HT1080 (cell line): ENCODE measurements at places on chromosomes 7 and 10.

- DNase-seq: no peak
Measured at GRCh38 chr7:966291-967069, 8.9 kb downstream of the COX19 start.

DNA sequence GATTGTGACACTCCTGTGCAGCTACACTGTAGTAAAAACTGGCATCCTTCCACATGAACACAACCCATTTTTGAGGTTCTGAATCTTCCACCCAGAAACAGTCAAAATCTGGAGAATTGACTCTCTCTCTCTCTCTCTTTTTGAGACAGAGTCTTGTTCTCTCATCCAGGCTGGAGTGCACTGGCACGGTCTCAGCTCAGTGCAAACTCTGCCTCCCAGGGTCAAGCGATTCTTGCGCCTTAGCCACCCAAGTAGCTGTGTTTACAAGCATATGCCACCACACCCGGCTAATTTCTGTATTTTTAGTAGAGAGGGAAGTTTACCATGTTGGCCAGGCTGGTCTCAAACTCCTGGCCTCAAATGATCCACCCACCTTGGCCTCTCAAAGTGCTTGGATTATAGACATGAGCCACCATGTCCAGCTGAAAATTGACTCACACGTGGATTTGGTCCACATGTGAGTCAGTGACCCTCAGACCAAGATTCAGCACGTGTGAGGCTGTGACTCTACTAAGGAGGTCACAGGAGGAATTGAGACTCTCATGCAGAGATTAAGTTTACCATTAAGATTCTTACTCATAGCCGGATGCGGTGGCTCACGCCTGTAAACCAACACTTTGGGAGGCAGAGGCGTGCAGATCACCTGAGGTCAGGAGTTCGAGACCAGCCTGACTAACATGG is 12.1 kb upstream of the ZNF107 start:
- DNase-seq: peak; percentile 31

- DNase-seq: peak; percentile 98
Measured at GRCh38 chr7:89232-90019, 102.9 kb upstream of the FAM20C start.

- DNase-seq: no peak
Measured at GRCh38 chr10:116300542-116300941, 23.7 kb upstream of the CCDC172 start.

DNA sequence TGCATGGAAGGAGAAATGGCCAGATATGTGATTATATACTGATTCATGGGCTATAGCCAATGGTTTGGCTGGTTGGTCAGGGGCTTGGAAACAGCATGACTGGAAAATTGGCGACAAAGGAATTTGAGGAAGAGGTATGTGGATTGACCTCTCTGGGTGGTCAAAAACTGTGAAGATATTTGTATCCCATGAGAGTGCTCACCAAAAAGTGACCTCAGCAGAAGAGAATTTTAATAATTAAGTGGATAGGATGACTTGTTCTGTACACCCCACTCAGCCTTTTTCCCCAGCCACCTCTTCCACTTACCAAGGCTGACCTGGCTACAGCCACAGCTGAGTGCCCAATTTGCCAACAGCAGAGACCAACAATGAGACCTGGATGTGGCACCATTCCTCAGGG is 146.7 kb downstream of the GPR37 start:
- DNase-seq: no peak

DNA sequence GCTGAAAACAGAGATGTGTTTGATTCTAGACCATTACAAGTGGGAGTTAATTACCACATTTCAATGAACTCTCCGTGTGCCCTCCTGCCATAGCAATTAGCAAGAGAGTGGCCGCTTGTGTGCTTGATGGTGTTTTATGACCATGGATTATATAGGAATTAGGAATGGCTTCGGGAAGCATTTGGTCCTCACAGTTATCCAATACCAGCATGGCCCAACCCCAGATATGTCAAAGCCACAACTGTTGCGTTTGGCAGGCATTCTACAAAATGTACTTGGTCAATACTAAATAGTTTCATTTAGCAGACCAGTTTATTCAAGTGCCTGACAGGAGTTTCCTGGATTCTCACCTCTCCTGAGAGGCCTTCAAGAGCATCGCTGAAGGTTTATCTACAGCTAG is 509.0 kb upstream of the GALNT17 start:
- DNase-seq: no peak

- no peak for DNase-seq
Measured at GRCh38 chr7:107631588-107632491, 28.8 kb upstream of the SLC26A4 start.

GRCh38 chr10:132938472-132939339 is 3.7 kb downstream of the CFAP46 start:
- peak; percentile 33 for DNase-seq

- no peak for DNase-seq
Measured at GRCh38 chr10:61354401-61354975, 98.7 kb downstream of the TMEM26 start.

DNA sequence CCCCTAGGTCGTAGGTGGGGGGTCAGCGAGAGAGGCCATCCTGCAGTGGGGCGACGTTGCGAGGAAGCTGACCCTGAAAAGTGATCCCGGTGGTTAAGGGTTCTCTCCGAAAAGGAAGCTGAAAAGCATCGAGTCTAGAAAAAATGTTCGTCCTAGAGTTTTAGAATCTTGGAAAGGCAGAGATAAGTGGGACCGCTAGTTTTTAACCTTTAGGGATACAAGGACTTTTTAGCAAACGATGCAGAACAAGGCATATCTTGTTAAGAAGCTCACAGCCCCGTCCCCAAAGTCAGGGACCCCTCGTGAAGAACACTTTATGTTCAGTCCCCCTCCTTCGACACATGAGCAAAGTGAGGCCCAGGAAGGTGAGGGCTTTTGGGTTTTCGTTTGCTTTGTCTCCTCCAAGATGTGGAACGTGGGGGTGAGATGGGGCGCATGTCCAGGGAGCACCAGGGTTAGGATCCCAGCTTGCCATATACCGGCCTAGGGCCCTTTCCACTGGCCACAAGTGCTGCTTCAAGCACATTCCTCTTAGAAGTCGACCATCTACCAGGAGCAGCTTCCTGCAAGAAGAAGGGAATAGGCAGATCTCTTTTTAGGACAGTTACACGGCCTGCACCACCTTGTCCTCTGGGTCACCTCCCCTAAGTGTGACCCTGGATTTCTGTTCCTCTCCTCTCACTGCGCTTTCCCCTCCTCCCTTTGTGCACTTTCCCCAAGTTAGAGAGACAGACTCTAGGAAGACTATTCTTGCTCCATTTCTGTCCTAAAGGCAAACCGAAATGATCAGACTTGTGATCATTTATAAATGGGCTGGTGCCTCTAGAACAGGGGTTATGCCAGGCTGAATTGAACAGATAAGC is 969 bp downstream of the SLC35G1 start:
- peak; percentile 6 for DNase-seq

GRCh38 chr7:7713730-7714129 is 4.7 kb downstream of the RPA3 start:
- DNase-seq: no peak

DNA sequence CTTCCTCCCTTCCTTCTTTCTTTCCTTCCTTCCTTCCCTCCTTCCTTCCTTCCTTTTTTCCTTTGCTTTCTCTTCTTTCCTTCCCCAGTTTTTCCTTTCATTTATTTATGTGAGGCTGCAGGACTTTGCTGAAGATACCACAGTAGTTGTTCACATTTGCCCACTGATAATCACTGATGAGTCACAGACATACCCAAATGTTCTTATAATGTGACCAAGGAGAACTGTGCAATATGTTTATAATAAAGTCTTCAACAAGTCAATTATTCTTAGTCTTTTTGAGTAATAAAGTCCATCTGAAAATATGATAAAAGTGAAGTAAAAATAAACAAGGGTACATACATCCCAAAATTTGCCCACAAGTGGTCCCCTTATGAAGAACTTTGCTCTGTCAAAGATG is 159.7 kb downstream of the GNAI1 start:
- no peak for DNase-seq

GRCh38 chr10:13421382-13421917 is 73.4 kb upstream of the SEPHS1 start:
- DNase-seq: no peak

- DNase-seq: peak; percentile 15
Measured at GRCh38 chr10:2117641-2118040, 380.3 kb upstream of the ADARB2 start.

DNA sequence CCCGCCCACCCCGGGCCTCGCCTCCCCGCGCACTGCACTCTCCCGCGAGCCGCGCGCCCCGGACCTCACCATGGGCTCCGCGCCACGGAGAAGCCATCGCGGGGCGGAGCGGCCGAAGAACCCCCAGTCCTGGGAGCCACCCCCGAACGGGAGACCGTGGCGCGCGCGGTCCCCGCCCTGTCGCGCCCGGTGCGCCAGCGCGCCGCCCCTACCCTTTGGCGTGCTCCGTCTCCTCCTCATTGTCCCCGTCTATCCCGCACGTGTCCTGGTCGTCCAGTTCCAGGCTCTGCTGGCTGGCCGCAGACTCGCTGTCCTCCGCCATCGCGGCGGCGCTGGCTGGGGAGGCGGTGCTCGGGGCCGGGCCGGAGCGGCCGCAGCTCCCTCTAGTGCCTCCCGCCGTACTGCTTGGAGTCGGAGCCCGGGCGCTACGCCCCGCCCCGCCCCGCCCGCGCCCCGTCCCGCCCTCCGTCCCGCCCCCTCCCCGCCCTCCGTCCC is at the start of gene NMT2:
NMT2 (minus strand) TSS at position 403 of the 495 bp plus-strand sequence; CDS start at position 322, 81 bp downstream.
- DNase-seq: peak; percentile 73

- no peak for DNase-seq
Measured at GRCh38 chr10:6020826-6021225, 41.3 kb downstream of the IL2RA start.

DNA sequence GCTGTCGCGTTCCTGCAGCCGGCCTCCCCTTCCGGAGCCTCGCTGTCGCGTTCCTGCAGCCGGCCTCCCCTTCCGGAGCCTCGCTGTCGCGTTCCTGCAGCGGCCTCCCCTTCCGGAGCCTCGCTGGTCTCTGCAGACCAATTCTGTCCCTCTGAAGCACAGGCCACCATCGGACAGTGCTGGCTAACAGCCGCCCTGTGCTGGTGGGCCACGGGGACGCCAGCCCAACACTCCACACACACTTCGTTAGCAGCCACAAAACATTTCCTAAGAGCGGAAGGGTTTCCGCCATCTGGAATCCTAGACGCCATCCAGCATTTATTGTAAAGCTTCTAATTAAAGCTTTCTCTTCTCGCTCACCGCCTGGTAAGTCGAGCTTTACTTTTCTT is 11.2 kb downstream of the GPER1 start:
- no peak for DNase-seq

GRCh38 chr7:82319674-82320118 is 123.9 kb downstream of the CACNA2D1 start:
- DNase-seq: no peak

- no peak for DNase-seq
Measured at GRCh38 chr7:149719912-149720335, 53.5 kb downstream of the ZNF467 start.

GRCh38 chr7:47307311-47307710 is 274.6 kb downstream of the TNS3 start:
- DNase-seq: no peak

DNA sequence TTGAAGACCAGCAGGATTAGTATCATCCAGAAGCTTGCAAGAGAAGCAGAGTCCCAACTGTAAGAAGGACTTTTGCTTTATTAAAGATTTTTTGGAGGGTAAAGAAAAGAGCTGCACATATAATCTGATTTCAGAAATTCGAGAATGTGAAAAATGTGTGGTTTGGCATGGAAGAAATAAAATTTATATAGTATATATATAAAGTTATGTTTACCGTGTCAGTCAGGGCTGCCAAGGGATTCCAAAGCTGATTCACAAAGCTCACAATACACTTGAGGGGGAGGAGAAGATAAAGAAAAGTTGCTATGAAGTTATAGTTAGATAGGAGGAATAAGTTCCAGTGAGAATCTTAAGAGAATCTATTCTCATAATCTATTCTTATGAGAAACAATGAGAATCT is 231.8 kb upstream of the CACNA2D1 start:
- no peak for DNase-seq

- no peak for DNase-seq
Measured at GRCh38 chr10:96758423-96758822, 38.1 kb upstream of the PIK3AP1 start.

- no peak for DNase-seq
Measured at GRCh38 chr10:86372119-86372783, 5.7 kb upstream of the GRID1 start.

GRCh38 chr7:51318886-51319579 is 2.4 kb upstream of the COBL start:
- no peak for DNase-seq

DNA sequence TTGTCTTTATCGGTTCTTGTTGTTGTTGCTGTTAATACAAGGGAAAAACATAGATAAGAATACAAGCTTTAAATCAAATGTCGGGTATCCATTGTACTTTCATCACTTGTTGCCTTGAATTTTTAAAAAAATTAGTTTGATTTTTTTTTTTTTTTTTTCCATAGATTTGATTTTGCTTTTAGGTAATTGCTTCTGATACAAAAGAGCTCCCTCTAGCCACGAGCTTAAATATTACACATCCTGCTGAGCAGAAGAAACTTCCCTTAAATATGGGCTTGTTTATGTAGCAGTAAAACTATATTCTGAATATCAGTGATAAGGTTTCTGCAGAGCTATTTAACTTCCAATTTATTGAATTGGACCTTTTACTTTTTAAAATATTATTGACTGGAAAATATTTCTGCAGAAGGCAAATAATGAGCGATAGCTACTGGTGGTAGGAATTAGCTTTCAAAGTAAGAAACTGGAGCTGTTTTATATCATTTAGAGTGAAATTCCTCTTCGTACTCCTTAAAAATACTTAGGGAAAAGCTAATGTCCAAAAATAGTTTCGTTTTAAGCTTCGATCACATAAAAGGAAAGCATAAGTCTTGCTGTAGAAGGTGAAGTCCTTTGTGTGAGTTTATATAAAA is 216.9 kb downstream of the POLR1F start:
- DNase-seq: peak; percentile 11

GRCh38 chr7:64807731-64808365 is 13.6 kb downstream of the ZNF138 start:
- DNase-seq: no peak

- DNase-seq: no peak
Measured at GRCh38 chr10:78049851-78050250, 16.2 kb downstream of the RPS24 start.

DNA sequence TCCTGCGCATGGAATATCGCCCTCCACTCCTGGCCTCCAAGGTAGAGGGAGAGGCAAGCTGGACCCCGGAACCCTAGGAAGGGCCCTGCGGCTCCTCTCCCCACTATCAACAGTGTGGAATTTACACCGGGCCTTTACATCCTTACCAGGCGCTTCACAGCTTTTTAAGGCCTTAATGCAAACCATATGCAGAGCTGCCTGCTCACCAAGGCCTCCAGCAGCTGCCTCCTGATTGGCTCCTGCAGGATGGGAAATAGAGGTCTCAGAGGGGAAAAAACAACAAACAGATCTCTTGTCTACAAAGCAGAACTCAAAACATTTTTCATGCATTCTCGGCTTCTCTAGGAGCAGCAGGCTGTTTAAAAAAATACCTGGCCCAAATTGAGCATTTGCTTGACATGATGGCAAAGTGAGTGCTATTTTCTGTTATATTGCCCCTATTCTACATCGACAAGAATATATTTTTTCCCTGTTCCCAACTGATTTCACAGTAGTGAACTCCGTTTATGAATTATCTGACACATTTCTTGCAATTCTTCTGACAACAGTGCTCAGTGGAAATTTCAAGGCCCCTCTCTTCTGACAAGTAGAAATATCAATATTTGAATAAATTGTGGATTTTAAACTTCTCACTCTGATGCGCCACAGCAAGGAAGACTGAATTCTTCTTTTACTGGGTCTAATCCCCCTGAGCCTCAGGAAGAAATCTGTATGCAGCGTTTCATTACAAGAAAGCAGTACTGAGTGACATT is 51.7 kb downstream of the EBF3 start:
- no peak for DNase-seq
